ENCODE measurements at places on chromosomes 6 and 20. TPM values are rescaled to one million over a fixed set of nuclear protein-coding genes. Genes with fewer than 3 reads are reported as not detected.

- H3K4me1 ChIP-seq, result no peaks in the 10 kb centered on the region
- H3K27ac ChIP-seq, result no peak overlapping the region
- no peaks in the 10 kb centered on the region for H3K27me3 ChIP-seq
- H3K36me3 ChIP-seq, result peaks cover 4% of the 10 kb centered on the region
Observed at GRCh38 chr6:169647637-169648036, 54.2 kb downstream of the WDR27 start.

GRCh38 chr6:30077218-30077617, 1.6 kb upstream of the RNF39 start:
- H3K27ac ChIP-seq, result no peak overlapping the region
- DNase-seq, result no peak
- no peak overlapping the region for H3K4me3 ChIP-seq
- H3K4me1 ChIP-seq, result peaks cover 20% of the 10 kb centered on the region

TREML1 gene
- 2.0 TPM for total RNA-seq

LCA5 gene
- 7.1 TPM for total RNA-seq

DNA sequence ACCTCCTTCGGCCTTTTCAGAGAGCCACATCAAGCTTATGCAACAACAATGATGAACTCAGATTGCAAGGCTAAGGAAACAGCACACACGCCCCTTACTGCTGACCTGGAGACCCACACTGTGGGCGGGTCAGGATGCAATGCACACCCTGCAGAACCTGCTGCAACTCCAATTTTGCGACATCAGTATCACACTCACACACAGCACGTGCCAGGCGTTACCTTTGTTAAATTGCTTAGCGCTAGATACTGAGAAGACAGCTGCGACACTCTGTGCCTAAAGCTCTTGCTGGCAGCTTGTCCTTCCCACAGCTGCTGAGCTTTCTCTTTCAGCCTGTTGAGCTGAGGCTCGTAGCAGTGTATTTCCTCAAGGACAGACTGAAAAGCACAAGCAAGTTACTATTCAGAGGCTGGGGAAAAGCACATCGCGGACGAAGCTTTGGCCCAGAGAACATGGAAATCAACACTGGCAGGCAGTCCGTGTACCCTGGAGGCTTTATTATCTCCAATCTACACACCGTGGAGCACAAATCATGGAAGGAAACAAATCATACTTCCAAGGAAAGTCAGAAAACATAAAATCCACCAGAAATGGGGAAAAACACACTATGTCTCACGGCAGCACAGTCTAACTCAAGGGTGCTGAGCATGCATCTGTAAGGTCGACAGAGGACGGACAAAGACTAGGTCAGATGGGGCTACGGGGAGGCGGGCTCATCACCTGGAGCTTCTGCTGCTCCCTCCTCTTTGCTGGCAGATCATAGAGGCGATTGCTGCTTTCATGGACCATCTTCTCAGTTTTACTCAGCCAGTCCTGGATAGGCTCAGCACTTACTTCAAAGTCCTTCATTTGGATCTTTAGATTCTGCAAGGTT, 268.2 kb downstream of the SYNE1 start:
- H3K4me3 ChIP-seq, result no peak overlapping the region
- H3K27me3 ChIP-seq, result no peaks in the 10 kb centered on the region

DNA sequence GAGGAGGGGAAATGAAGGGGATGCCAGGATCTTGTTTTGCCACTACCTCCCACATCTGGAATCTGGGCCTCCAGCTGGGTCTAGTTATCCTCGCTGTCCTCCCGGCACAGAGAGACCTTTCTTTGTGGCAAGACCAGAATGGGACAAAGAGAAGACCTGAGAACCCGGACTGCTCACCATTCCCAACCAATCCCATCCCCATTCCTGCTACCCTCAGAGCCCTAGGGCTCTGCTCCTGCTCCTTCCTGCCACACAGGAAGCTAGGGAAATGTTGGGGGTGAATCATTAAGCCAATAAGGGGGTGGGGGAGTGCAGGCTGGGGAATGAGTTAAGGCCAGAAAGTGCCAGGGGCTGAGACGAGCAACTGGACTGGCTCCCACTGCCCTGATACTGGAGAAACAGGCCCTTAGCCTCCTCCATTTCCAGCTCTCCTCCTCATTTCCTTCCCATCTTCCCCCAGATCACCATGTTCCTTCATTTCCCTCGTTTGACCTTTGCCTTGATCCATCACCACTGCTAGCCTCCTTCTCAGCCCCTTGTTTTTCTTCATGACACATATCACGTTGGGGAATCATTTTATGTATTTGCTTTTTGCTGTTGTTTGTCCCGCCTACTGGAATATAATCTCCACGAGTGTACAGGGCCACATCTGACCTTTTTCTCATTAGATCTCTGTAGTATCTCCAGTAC, 4.6 kb upstream of the IER3 start:
- no peak overlapping the region for H3K4me3 ChIP-seq
- H3K27ac ChIP-seq, result no peak overlapping the region
- no peaks in the 10 kb centered on the region for H3K36me3 ChIP-seq
- no peak for DNase-seq
- H3K4me1 ChIP-seq, result peaks cover 65% of the 10 kb centered on the region
- H3K27me3 ChIP-seq, result no peaks in the 10 kb centered on the region

DNA sequence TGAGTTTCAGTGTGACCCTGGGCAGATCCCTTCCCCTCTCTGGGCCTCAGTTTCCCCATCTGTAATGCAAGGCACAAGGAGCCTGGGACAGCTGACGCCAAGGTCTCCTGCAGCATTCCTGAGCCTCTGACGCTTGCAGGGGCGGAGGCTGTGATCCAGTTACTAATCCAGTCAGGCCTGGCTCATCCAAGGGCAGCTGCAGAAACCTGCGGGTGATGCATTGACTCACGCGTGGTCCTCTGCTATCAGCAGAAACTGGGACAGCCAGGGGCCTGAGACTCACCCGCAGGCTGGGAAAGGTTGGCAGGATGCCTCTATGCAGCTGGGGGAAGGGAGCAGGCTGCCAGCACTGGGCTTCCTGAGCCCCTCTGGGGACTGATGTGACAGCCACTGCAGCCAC, 65.0 kb upstream of the SIRPA start:
- H3K4me3 ChIP-seq, result no peak overlapping the region
- H3K27ac ChIP-seq, result peak overlapping the region; percentile 42
- peaks cover 7% of the 10 kb centered on the region for H3K27me3 ChIP-seq
- no peaks in the 10 kb centered on the region for H3K36me3 ChIP-seq
- H3K4me1 ChIP-seq, result peaks cover 33% of the 10 kb centered on the region
- no peak for DNase-seq

DNA sequence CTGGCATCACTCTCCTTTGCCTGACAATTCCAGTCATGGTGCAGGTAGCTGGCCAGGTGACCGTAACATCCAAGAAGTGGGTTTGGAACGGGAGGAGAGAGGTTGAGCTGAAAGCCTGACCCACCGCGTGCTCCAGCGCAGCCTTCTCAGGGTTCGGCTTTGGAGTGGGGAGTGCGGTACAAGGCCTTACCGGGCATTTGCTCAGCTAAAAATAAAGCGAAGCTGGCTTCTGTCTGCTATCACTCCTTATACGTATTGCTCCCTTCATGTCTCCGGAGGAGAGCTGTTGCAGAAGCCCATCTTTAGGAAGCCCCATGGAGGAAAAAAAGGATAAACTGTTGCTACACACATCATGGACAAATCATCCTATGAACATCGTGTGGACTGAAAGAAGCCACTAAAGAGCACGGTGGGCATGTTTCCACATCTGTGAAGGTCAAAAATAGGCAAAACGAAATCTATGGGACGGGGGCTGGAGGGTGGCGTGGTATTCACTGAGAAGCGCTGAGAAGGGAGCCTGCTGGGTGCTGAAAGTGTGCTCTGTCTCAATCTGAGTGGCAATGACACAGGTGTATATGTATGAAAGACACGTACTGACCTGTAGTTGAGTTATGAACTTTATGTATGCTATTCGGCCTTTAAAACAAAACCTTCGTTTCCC, 57.2 kb upstream of the TAB2 start:
- DNase-seq, result no peak
- H3K36me3 ChIP-seq, result no peaks in the 10 kb centered on the region
- no peaks in the 10 kb centered on the region for H3K27me3 ChIP-seq
- no peak overlapping the region for H3K27ac ChIP-seq

DNA sequence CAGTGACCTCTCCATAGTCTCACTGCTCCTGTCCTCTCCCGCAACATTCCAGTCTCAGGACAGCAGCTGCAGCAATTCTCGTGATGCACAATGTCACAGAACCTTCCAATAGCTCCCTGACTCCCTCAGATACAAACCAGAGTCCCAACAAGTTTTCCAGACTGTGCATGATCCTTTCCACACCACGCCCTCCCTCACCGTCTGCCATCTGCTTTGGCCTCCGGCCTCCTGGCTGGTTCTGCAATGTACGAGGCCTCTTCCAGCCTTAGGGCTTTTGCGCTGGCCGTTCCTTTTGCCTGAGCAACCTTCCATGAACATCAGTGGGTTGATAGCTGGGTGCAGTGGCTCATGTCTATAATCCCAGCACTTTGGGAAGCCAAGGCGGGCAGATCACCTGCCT, 9.6 kb downstream of the FNDC1 start:
- peaks cover 4% of the 10 kb centered on the region for H3K4me1 ChIP-seq
- H3K27ac ChIP-seq, result no peak overlapping the region
